ENCODE measurements at places on chromosomes 12 and 14.

- DNase-seq: no peak
Measured at GRCh38 chr12:110798461-110798860, 48.3 kb upstream of the CCDC63 start.

- no peak for DNase-seq
Measured at GRCh38 chr14:95998656-95999055, 40.5 kb upstream of the C14orf132 start.

DNA sequence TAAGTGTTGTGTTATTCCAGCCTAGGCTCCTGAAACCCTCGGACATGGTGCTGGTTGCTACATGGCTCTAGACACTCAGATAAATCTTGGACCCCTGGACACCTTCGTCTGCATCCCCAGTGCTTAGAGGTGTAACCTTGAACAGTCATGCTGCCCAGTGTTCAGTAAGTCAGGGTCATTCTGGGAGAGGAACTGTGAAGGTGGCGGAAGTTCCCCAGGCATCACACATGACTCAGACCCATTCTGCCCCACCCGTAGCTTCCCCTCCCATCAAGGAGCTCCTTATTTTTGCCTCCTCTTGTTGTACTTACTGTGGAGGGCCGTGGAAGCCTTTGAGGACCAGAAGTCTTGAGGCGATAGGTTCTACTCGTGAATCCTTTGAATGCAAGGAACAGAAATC, 18.1 kb upstream of the SSPN start:
- no peak for DNase-seq

GRCh38 chr14:101604935-101605780, 43.9 kb downstream of the DIO3 start:
- DNase-seq: no peak

GRCh38 chr14:105939810-105940508, 413.6 kb downstream of the TMEM121 start:
- DNase-seq: no peak

Data from stimulated activated CD4-positive, alpha-beta T cell treated with anti-CD3 and anti-CD28 coated beads, Interleukin-1b, Interleukin-23, amount 100 ng/mL, for 48 hours (primary cell).